ENCODE measurements at places on chromosomes 6 and 20. TPM values are rescaled to one million over a fixed set of nuclear protein-coding genes. Genes with fewer than 3 reads are reported as not detected.

- DNase-seq: no peak
These were observed 22.4 kb upstream of the UTRN start for GRCh38 chr6:144262470-144263369.

DNA sequence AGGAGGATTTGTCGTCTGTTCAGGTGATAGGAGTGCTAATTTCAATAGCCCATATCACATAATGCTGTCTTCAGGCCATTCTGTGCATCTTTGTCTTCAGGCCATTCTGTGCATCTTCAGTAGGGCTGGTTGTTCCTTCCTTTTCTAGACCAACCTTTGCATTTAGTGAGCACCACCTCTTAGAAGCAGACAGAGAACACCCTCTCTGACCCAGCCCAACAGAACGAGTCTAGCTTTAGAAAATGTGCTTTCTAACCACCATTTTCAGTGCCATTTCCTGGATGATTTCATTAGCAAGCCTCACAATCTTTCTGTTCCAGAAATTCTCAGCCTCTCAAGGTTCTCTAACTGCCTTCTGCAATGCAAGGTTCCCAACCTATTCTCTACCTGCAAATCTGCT, 215.3 kb upstream of the KCNQ5 start:
- DNase-seq: no peak

DNA sequence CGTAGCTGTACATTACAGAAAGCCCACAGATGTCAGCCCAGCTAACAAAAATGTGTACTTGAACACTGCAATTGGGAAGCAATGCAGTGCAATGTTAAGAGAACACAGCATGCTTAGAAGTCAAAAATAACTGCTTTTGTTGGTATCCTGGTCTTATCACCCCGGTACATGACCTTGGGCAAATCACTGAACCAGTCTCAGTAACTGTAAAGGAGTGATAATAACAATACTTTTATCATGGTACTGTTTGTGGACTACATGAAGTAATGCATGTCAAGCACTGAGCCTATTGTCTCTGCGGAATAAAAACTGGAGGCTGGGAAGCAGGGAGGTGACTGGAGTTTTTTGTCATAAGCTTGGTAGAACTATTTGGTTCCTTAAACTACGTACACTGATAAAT, 44.7 kb upstream of the SPDEF start:
- no peak for DNase-seq

- no peak for DNase-seq
These were observed 68.7 kb upstream of the RNF24 start for GRCh38 chr20:4084096-4084495.

DNA sequence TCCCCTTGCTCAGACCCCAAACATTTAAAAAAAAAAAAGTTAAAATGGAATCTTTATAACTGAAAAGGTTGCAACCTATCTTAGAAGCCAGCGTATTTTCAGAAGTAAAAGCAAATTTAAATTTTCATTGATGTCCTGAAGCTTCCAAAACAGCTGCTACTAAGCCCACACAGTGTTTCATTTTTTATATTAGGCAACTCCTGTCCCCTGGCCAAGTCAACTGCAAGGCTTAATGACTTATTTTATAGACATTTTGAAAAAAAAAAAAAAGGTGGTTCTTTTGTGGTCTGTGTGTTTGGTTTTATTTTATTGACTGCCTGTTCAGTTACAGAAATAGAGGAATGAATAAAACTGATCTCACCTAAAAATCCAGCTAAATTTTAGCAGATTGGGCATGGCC, 13.0 kb downstream of the CFAP61 start:
- DNase-seq: no peak

DNA sequence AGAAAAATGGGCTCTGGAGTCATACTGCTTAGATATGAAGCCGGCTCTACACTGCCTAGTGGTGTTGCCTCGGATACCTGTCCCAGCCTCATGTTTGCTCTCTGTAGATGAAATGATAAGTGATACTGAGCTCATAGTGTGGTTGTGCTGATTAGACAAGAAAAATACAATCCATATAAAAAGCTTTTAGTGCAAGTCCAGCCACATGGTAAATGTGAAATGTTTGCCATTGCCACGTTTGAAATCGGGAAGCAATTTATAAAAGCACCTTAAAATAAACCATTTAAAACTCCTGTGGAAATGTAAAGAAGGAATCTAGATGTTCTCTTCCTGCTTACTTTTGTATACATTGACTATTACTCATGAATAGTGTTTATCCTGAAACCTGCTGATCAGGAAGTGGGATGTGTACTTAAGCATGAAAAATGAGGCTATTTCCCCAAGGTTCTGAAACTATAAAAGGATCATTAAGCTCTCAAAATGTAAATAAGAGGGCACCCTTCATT, 13.1 kb upstream of the PBOV1 start:
- DNase-seq: no peak

The PKHD1 gene
- 0.02 TPM for total RNA-seq

The CDKN1A gene
- 180 TPM for total RNA-seq
